Smooth muscle cell of bladder (primary cell): ENCODE measurements at places on chromosomes 6 and 20. TPM values are rescaled to one million over a fixed set of nuclear protein-coding genes. Genes with fewer than 3 reads are reported as not detected.

Gene CLPSL1
- not detected in 2 replicates for total RNA-seq

Gene WFDC12
- not detected in 2 replicates for total RNA-seq

Gene FNDC1
- 0.14 TPM in 1 of 2 replicates, not detected in the other for total RNA-seq

Gene MYB
- 0.09 and 0.14 TPM in 2 replicates for total RNA-seq

Gene GOPC
- 44.4 and 51.6 TPM in 2 replicates for total RNA-seq
